ENCODE measurements at places on chromosomes 2 and 18. TPM values are rescaled to one million over a fixed set of nuclear protein-coding genes. Genes with fewer than 3 reads are reported as not detected.

Gene MYOM1
- total RNA-seq = 0.53 TPM

Gene KANSL1L
- total RNA-seq = 11.4 TPM

Gene ANKAR
- total RNA-seq = 2.9 TPM

Gene ANKRD53
- 0.39 TPM for total RNA-seq

Gene MEP1B
- not detected for total RNA-seq

Gene TCF23
- total RNA-seq = 0.14 TPM

Gene NT5DC4
- not detected for total RNA-seq

DNA sequence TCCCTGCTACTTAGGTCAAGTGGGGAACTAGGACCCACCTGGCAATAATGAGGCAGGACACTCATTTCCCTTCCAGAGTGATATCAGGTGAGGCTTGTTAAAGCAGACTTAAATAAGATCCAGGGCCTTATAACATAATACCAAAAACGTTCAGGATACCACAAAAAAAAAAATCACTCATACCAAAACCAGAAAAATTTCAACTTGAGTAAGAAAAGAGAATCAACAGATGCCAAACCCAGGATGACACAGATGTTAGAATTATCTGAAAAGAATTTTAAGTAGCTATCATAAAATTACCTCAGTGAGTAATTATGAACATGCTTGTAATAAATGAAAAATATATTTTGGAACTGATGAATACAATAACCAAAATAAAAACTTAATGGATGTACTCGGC lies 255.6 kb upstream of the OSR1 start:
- H3K4me3 ChIP-seq = no peak overlapping the region
- peaks cover 3% of the 10 kb centered on the region for H3K27me3 ChIP-seq
- no peak overlapping the region for H3K27ac ChIP-seq
- peaks cover 35% of the 10 kb centered on the region for H3K36me3 ChIP-seq

GRCh38 chr2:200056105-200056504 lies 100.7 kb downstream of the MAIP1 start:
- DNase-seq = no peak
- peaks cover 37% of the 10 kb centered on the region for H3K4me1 ChIP-seq
- no peak overlapping the region for H3K4me3 ChIP-seq
- no peak overlapping the region for H3K27ac ChIP-seq
- H3K27me3 ChIP-seq = no peaks in the 10 kb centered on the region

- H3K27ac ChIP-seq = no peak overlapping the region
- peaks cover 3% of the 10 kb centered on the region for H3K27me3 ChIP-seq
- DNase-seq = no peak
- no peaks in the 10 kb centered on the region for H3K4me1 ChIP-seq
These were observed 141.0 kb downstream of the UXS1 start for GRCh38 chr2:106053116-106053515.

- H3K36me3 ChIP-seq = peaks cover 10% of the 10 kb centered on the region
- DNase-seq = no peak
- H3K4me1 ChIP-seq = peaks cover 6% of the 10 kb centered on the region
- H3K27me3 ChIP-seq = peaks cover 8% of the 10 kb centered on the region
- no peak overlapping the region for H3K4me3 ChIP-seq
- no peak overlapping the region for H3K27ac ChIP-seq
These were observed 56.6 kb upstream of the SLC1A4 start for GRCh38 chr2:64932371-64933216.

DNA sequence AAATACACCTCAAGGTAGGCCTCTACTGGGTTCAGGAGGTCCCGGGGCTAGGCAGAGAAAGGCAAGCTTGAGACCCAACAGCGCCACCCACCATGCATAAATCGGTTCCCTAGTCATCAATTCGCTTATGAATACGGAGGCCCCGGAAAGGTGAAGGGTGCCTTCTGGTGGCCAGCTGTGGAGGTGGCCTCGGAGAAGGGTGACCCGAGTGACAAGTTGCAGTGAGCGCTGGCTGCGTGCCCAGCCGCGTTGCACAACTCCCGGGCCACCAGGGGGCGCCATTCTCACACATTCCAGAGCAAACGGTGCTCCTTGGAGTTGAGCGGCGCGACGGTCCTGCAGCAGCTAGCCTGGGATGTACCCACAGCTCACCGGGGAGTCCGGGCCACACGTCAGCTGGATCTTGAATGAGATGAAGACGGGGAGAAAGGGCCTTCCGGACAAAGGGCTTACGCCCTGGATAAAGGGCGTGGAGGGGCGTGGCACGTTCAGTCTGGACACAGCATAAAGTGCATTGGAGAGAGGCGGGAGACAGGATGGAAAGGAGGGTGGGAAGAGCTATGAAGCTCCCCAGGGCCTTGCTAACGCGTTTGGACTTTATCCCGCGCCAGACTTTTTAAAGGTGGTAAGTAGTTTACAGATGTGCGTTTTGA lies 20.4 kb downstream of the TMSB10 start:
- H3K4me3 ChIP-seq = peak overlapping the region; percentile 69
- DNase-seq = peak; percentile 99
- no peak overlapping the region for H3K27ac ChIP-seq
- no peaks in the 10 kb centered on the region for H3K36me3 ChIP-seq
- H3K27me3 ChIP-seq = peaks cover 12% of the 10 kb centered on the region
- H3K4me1 ChIP-seq = peaks cover 23% of the 10 kb centered on the region

GRCh38 chr18:34862561-34862960 lies 152.5 kb downstream of the DTNA start:
- H3K4me3 ChIP-seq = no peak overlapping the region
- no peaks in the 10 kb centered on the region for H3K27me3 ChIP-seq
- no peak for DNase-seq
- H3K27ac ChIP-seq = no peak overlapping the region
- H3K4me1 ChIP-seq = peaks cover 6% of the 10 kb centered on the region
- H3K36me3 ChIP-seq = peaks cover 11% of the 10 kb centered on the region

- peaks cover 80% of the 10 kb centered on the region for H3K4me1 ChIP-seq
- peak within 1 kb of the TSS; percentile 82 for H3K4me3 ChIP-seq
- H3K27me3 ChIP-seq = peaks cover 44% of the 10 kb centered on the region
These were observed at the start of gene TET3 for GRCh38 chr2:73984203-73984921. Gene TET3 (plus strand): TSS chr2:73984910. CDS start chr2:73986404, 1,494 bp downstream.

DNA sequence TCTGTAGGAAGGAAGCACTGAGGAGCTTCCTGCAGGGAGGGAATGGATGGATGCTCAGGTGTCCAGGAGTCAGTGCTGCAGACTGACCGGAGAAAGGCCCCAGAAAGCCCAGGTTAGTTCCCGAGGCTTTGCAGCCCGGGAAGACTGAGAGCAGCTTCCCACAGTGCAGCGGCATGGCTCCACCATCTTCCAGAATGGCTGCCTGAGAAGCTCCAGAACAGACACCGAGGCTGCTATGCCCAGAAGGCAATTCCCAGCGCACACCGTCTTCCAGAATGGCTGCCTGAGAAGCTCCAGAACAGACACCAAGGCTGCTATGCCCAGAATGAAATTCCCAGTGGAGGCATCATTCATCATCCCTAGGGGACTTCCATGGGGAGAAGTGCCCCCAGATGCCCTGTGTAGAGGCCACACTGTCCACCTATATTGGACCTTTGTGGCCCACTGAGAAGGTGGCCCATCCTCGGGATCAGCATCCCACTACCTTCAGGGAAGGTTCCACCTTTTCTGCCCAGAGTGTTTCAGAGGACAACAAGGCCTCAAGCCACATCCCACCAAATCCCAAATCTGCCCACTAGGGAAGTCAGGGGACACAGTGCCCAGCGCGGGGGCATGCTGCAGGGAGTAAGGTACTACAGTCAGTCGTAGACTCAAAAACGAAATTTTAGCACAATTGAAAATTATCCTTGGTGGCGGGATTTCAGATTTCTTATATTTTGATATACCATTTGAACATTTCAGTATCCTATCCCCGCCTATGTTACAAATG lies 80.5 kb downstream of the KCNF1 start:
- DNase-seq = no peak
- H3K4me3 ChIP-seq = no peak overlapping the region
- no peaks in the 10 kb centered on the region for H3K4me1 ChIP-seq
- H3K27me3 ChIP-seq = no peaks in the 10 kb centered on the region
- H3K36me3 ChIP-seq = no peaks in the 10 kb centered on the region
- H3K27ac ChIP-seq = no peak overlapping the region

- H3K4me1 ChIP-seq = peaks cover 5% of the 10 kb centered on the region
- H3K27me3 ChIP-seq = no peaks in the 10 kb centered on the region
These were observed 8.7 kb upstream of the TXNDC2 start for GRCh38 chr18:9876867-9877654.

DNA sequence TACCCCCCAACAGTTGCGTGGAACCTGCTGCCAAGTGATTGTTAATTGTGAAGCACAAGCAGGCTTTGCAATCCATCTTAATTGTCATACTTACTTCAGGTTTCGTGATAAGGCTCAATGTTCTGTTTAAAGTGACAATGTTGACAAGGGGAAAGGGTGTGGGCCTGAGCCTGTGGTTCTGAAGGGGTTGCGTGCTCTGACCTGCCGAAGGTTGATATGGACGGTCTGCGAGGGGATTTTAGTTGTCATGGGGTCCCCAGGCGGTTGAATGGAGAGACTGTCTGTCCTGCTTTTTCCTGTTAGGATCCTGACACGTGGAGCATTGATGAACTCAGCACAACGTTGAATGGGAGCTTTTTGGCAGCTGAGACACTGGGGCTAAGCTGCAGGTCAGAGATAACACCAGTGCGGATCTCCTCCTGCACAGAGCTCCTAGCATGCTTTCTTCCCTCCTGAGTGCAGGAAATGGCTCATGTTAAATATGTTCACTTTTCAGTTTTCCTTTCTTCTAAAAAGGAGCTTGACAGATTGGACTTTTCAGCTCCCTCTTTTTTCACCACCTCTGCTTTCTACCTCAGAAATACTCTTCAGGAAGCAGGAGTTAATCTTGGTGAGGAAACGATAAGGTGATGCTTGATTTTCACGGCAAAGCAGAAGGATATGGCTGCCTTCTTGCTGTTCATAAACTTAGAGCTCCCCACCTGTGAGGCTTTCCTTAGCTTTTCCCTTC lies 62.9 kb upstream of the ZEB2 start:
- no peak overlapping the region for H3K4me3 ChIP-seq
- no peaks in the 10 kb centered on the region for H3K36me3 ChIP-seq
- no peaks in the 10 kb centered on the region for H3K27me3 ChIP-seq
- no peak for DNase-seq
- no peak overlapping the region for H3K27ac ChIP-seq

- H3K4me3 ChIP-seq = peak within 1 kb of the TSS; percentile 86
- H3K4me1 ChIP-seq = peaks cover 63% of the 10 kb centered on the region
- H3K27me3 ChIP-seq = peaks cover 2% of the 10 kb centered on the region
- H3K36me3 ChIP-seq = no peaks in the 10 kb centered on the region
- DNase-seq = peak; percentile 80
These were observed at the start of gene PTPN2 for GRCh38 chr18:12883684-12884405. Gene PTPN2 (minus strand): TSS chr18:12884237. CDS start chr18:12884141, 96 bp downstream.

DNA sequence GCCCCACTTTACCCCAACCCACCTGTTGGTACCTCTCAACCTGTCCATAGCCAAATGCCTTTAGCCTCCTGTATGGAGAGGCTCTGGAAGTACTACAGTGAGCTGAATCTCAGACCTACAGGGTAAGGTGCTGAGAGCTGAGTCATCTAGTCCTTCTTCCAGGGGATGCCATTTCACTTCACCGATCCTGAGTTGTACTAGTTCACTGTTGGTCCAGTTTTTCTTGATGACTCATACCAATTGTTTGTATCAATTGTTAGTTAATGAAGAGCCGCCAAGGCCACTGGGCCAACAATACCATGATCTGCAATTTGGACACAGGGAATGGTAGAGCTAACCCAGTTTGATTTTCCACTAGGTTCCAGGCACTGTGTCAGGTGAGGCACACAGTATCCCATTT lies 257.0 kb downstream of the CLIP4 start:
- no peak overlapping the region for H3K27ac ChIP-seq
- DNase-seq = no peak
- peaks cover 14% of the 10 kb centered on the region for H3K4me1 ChIP-seq
- H3K4me3 ChIP-seq = no peak overlapping the region

GRCh38 chr18:58566556-58567292 lies 62.2 kb downstream of the ALPK2 start:
- no peaks in the 10 kb centered on the region for H3K27me3 ChIP-seq
- H3K4me1 ChIP-seq = no peaks in the 10 kb centered on the region
- no peak overlapping the region for H3K4me3 ChIP-seq
- no peak for DNase-seq
- H3K27ac ChIP-seq = no peak overlapping the region
- H3K36me3 ChIP-seq = no peaks in the 10 kb centered on the region

DNA sequence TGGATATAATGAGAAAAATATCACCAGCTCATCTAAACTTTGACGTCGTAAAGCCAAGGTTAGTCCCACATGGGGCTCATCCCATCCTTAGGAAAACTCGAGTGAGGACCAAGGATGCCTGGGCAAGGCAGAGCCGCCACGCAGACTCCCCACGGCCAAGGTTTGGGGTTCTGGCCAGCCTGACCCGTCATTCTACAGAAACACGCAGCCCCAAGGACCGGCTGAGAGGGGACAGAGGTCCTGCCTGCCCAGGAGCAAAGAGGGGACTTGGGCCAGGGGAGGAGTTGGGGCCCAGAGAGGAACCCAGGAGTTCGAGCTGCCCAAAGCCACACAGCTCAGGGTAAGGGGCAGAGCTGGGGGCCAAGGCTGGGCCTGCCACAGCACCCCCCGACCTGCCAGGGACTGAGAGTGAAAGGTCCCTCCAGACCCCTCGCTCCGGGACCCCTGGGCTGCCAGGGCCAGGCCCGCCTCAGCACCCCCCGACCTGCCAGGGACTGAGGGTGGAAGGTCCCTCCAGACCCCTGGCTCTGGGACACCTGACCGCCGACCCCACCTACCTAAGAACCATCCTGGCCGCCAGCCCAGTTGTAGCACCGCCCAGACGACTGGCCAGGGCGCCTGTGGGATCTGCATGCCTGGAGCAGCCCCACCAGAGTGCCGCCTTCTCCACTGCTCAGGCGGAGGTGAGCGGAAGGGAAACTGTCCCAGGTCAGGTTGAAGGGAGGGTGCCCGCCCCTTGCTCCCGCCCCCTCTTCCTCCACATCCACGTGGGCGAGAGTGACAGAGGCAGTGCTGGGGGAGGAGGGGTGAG lies at the start of gene PDCD1:
Gene PDCD1, minus strand, starts transcription at position 689 of the 811 bp plus-strand sequence. Its CDS starts 56 bp downstream, at position 633.
- H3K4me1 ChIP-seq = peaks cover 9% of the 10 kb centered on the region
- H3K4me3 ChIP-seq = no peak within 1 kb of the TSS
- no peaks in the 10 kb centered on the region for H3K27me3 ChIP-seq
- H3K27ac ChIP-seq = peak within 1 kb of the TSS; percentile 41
- peak; percentile 49 for DNase-seq

GRCh38 chr2:8605351-8606065 lies 76.3 kb upstream of the ID2 start:
- H3K36me3 ChIP-seq = 0 out of 2 replicates have a peak, but pooled peaks cover under 1% of the 10 kb centered on the region
- peaks cover 7% of the 10 kb centered on the region for H3K27me3 ChIP-seq
- H3K4me3 ChIP-seq = no peak overlapping the region
- peaks cover 13% of the 10 kb centered on the region for H3K4me1 ChIP-seq

DNA sequence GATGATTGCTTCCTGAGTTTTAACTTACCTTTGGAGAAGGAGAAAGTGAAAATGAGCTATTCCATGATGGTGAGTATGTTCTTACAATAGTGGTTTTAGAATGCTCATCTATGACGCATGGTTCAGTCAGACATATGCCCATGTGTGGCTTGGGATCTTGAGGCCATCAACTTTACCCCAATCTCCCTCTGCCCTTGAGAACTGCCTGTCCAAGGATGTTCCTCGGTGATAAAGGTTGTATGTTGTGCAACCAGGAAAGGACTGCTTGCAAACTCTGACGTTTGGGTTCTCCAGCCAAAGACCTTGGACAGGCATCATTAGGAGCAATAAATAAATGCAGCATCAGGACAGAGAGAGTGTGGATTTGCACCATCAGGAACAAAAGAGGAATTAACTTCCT lies 165.0 kb downstream of the ZEB2 start:
- no peaks in the 10 kb centered on the region for H3K27me3 ChIP-seq
- no peak overlapping the region for H3K27ac ChIP-seq
- H3K4me3 ChIP-seq = no peak overlapping the region
- H3K4me1 ChIP-seq = peaks cover 29% of the 10 kb centered on the region
- no peak for DNase-seq
